ENCODE measurements at places on chromosomes 3 and 15. TPM values are rescaled to one million over a fixed set of nuclear protein-coding genes. Genes with fewer than 3 reads are reported as not detected.

The CYP1A2 gene
- total RNA-seq: 0.96 TPM

The RETNLB gene
- not detected for total RNA-seq

The TMEM40 gene
- 4.8 TPM for total RNA-seq

The GOLGA8M gene
- 1.9 TPM for total RNA-seq

The TLR9 gene
- 0.24 TPM for total RNA-seq

- peak; percentile 49 for DNase-seq
Measured at GRCh38 chr3:69212411-69213160, 90.2 kb upstream of the LMOD3 start.

DNA sequence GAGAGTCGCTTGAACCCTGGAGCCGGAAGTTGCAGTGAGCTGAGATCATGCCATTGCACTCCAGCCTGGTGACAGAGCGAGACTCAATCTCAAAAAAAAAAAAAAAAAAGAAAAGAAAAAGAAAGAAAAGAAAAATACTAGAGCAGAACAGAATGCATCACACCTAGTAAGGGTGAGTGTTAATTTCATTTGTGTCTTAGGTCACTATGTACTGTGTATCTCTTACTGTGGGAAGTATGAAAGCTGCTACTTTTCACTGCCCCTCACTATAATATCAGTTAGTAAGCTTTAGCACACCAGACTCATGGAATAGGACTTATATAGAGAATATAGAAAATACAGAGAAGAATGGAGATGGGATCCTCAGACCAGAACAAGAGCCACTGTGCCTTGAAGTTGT is 45.9 kb upstream of the RASA2 start:
- no peak for DNase-seq

- no peak for DNase-seq
Measured at GRCh38 chr3:174303907-174304560, 555.1 kb upstream of the NAALADL2 start.

DNA sequence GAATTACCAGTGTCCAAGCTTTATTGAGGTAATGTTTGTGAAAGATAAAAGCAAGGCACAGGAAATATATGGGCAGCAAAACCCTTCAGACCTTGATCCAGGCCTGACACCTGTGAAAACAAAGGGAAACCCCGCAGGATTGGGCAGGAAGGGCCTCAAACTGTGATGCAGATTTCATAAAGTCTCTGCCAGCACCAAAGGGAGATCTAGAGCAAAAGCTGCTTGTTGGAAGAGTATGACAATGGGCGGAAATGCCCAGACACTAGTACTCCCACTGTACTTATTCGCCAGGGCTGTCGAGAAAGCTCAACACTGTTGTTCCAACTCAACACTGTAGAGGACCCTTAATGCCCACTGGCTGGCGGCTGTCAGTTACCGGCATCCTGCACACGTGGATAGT is 207.9 kb downstream of the CD47 start:
- no peak for DNase-seq

GRCh38 chr15:51652084-51652668 is 29.1 kb upstream of the SCG3 start:
- DNase-seq: no peak

DNA sequence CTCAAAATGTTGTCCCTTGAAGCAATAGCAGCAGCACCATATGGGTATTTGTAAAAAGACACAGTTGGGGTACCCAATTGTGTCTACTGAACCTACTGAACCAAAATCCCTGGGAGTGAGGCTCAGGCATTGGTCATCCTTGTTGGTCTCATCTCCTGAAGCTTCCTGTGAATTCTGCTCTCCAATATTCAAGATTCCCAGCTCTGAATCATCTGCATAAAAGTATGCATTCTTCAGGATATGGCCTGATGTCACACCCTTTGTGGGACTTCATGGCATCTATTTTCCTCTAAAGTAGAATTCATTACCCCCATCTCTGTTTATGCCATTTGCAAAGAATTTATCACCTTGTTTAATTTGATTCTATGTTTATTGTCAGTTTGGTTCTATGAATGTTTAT is 13.3 kb upstream of the PTX3 start:
- no peak for DNase-seq

DNA sequence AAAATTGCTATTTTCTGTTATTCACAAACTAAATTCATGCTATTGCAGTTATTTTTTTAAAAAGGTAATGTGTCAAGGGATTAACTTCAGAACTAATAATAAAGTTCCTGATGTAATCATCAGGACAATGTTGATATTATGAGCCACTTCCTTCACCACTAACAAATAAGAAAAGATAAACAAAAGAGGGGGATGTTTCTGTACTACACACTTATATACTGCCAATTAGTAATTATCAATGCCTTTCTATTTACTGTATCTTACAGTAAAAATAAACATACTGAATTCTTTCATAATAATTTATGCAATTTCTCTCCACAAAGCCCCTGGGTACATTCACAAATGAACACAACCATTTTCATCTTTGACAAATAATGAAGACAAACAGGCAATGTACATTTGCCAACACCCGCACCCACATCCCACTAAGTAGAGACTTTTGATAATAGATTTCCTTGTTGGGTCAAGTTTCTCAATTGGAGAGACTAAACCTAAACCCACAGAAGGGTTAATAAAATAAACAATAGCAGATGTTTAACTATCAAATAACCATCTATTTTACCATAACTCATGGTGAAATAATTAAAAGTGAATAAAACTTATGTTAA is 3.7 kb downstream of the CBLB start:
- no peak for DNase-seq

- no peak for DNase-seq
Measured at GRCh38 chr3:31193871-31194270, 299.4 kb upstream of the GADL1 start.

Data from umbilical cord (tissue), 2 donors.